Sciatic nerve (tissue), 2 donors: ENCODE measurements at places on chromosomes 4 and X. TPM values are rescaled to one million over a fixed set of nuclear protein-coding genes. Genes with fewer than 3 reads are reported as not detected.
A peak's percentile ranks its signal among the peaks of the same experiment; 100 is the strongest.

DNA sequence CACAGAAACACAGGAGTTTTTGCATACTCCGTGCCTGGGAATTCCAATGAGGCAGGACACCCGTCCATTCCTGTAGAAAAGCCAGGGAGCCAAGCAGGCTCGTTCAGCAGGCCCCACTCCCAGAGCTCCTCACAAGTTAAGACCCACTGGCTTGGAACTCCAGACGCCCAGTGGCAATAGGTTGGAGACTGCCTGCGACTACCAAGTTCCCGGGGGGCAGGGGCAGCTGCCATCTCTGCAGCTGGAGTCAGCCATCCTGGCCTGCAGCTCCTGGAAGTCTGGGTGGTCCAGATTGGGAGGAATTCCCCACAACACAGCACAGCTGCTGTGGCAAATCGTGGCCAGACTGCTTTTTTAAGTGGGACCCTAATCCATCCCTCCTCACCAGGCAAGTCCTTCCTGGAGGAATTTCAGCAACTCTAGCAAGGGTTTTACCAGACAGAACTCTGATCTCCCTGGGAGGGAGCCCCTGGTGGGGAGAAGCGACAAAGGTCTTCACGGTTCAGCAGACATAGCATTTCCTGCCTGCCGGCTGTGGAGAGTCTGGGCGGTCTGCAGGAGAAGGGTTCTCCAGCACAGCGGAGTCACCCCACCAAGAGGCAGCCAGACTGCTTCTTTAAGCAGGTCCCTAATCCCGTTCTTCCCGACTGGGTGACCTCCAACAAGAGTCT is 231.9 kb downstream of the STPG2 start:
- no peak for DNase-seq

DNA sequence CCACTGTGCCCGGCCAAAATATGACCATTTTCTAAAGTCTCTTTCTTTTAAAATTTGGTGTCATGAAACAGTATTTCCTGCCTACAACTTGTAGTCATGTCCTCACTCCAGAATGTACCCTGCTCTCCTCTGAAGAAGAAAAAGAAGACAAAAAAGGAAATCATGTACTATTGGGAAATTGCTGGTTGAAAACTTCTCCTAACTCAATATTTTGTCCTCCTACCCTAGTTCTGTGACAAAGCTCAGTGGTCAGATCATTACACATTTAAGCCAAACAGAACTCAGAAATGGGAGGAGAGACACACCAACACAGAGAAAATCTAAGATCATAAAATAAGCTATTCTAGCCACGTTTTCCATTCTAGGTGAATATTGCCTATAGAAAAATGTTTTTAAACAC is 127.7 kb downstream of the IRF2 start:
- DNase-seq: no peak

DNA sequence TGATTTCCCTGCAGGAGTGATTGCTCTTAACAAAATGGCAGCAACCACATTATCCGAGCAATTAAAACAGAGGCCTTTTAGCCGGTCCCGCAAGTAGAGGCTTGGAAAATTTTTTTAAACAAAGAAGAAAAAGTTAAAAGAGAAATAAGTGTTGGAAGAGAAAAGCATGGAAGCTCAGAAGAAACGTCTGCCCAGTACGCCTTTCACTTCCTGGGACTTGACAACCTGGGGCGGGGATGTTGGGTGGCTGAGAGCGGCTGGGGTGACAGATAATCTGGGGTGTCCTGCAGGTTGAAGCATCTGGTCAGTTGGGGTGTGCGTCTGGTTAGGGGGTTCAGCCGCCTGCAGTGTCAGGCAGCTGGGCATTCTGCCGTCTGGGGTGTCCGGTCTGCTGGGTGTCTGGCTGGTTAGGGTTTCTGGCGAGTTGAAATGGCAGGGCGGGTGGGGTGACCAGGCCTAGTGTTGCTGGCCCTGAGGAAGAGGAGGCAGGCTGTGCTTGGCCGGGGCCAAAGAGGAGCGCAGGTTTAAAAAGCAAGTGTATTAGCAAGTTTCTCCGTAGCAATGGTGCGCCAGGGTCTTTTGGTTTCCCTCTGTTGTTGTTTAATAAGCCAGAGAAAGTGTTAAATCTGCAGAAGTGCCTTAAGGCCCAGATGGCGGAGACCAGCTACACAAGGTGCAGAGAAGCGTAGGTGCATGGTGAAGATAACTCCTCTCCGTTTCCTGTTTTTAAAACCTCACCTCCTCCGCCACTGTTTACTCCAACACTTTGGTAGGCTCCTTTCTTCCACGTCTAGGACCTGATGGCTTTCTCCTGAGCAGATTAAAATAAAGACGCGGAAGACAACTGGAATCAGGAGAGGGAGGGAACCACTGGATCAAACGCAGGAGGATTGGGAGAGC is 5.6 kb downstream of the HAND2 start:
- DNase-seq: no peak

DNA sequence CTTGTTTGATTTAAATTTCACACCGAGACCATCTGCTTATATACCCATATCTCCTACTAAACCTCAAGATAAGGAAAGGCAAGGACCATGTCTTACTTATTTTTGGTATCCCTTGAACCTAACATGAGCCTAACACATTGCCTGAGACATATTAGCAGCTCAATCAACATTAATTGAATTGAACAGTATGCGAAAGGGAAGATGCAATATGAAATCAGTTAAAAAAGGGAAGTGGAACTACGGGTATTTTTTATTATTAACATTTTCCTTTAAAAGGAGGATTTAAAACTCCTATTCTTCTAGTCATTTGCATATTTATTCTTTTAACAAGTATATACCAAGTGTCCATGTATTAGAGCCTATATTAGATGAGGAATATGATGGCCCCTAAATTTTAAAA is 197.0 kb downstream of the CAMK2D start:
- no peak for DNase-seq

The SMPX gene
- not detected for total RNA-seq

The LUZP4 gene
- not detected for total RNA-seq

The USP17L13 gene
- total RNA-seq: not detected

DNA sequence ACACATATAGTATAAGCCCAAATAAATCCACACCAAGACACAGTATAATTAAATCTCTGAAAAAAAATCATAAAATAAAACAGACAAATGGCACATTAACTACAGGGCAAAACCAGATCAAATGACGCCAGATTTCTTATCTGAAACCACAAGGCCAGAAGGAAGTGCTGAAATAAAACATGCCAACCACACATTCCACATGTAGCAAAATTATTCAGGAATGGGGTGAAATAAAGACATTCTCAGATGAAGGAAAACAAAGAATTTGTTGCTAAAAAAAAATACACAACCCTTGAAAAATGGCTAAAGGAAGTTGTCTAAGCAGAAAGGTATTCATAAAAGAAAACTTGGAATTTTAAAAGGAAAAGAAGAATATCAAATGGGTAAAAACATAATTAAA is 4.5 kb upstream of the DCAF12L1 start:
- no peak for DNase-seq

- DNase-seq: no peak
Observed at GRCh38 chr4:189592890-189593289, 347.8 kb upstream of the FRG1 start.

- peak; percentile 73 for DNase-seq
Observed at GRCh38 chr4:15003401-15003890, 1.2 kb downstream of the CPEB2 start.

The SLC6A14 gene
- 0.18 TPM for total RNA-seq

- no peak for DNase-seq
Observed at GRCh38 chr4:172348426-172348825, 535.2 kb downstream of the GALNTL6 start.

The MYOZ2 gene
- total RNA-seq: 0.62 TPM

DNA sequence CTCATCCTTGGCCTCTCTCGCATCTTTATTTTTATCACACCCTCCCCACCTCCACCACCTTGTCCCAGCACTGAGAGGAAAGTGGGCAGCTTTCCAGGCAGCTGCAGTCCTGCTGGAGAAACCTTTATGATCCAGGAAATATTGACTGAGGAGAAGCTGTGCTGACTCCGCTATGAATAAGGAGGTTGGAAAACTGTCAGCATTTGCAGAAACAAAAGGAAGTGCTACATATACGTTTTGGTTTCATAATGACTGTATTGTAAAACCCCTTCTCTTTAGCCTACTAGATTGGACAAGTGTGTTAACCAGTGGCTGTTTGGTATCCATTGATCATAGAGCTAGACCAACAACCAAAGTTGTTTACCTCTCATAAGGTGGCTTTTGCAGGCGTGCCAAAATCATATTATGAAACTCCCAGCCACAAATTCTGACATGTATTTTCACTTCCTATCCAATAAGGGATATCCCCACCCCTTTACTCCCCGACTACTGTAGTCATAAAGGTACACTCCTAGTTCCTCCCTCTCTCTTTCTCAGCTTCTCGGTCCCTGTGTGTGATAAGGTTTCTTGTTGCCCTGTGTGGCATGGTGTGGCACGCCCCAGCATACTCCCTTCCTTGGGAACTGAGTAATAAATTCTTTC is 88.4 kb downstream of the GPR143 start:
- DNase-seq: no peak

GRCh38 chrX:4850312-4850711 is 1136.9 kb upstream of the PRKX start:
- no peak for DNase-seq

DNA sequence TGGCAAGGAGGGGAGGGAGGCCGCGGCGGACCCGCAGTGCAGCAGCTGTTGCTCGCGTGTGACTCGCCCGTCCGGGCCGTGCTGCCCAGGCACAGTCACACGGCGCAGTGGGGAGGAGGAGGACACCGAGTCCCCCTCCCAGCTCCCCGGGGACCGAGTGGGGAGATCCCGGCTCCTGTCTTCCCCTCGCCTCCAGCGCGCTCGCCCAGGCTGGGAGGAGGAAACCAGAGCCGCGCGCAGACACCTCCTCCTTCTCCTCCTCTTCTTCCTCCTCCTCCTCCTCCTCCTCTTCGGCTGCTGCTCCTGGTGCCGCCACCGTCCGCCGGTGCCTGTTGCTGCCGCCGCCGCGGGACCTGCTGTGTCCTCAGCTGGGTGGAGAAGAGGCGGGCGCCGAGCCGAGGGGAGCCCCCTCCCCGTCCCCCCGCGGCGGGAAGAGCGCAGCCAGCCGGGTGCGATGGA is at the start of gene TBC1D1:
Gene TBC1D1, plus strand, starts transcription at position 284 of the 459 bp plus-strand sequence. CDS start 11,012 bp downstream, outside the sequence.
- peak; percentile 70 for DNase-seq

The GAGE1 gene
- not detected for total RNA-seq

The HSFX2 gene
- total RNA-seq: 0.71 TPM

GRCh38 chr4:114780205-114780604 is 181.6 kb downstream of the UGT8 start:
- DNase-seq: no peak

GRCh38 chr4:151853034-151853433 is 92.2 kb upstream of the GATB start:
- DNase-seq: no peak

DNA sequence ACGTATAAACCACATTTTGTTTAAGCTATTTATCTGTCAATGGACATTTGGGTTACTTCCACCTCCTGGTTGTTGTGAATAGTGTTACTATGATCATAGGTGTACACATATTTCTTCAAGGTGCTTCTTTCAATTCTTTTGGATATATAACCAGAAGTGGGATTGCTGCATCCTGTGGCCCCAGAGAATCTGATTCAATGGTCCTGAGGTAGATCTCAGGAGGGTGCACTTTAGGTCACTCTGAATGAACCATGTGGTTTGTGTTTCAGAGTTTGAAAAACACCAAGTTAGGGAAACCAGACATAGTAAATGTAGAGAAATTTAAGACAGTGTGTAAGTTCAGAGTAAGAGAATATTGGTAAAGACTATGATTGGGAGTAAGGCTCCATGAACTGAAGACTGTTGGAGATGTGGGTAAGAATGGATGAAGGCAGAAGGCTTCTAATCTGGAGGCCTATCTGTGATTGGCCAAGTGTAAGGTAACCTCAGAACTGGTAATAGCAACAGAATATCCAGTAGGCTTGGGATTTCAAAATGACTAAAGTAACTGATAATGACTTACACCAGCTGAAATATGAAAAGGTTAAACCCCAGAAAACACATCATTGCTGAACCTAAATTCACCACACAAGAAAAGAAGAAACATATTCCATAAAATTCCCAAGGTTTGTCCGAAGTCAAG is 236.9 kb downstream of the CAMK2D start:
- DNase-seq: no peak

The FRMD7 gene
- not detected for total RNA-seq

- DNase-seq: no peak
Observed at GRCh38 chr4:9976781-9977180, 44.5 kb downstream of the SLC2A9 start.

DNA sequence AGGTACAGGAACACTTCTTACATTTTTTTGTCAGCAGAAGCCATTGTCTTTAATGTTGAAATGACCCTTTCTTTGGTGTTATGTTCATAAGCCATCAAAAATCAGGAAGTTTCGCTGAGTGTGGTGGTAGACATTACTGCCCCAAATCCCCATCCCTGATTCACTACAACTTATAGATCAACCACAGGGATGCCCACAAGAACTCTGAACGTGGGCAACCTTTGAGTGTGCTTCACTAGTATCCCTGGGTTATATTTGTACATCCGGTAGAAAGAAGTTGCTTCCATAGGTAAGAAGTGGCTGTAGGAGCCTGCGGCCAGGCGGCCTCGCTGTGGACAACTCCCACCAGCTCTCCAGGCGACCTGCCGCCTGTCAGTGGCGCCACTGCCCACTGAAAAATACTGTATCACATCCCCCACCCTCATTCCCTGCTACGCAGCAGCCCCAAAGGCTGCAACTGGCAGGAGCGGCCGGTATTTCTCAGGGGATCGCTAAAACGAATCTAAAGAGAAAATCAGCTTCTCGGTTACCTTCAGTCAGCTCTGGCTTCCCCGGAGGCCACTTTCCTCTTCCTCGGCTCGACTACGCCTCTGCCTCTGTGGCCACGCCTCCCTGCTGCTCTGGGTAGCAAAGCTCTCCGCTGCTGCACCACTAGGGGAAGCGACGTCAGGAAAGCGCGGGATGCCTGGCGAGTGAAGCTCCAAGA is 13.9 kb upstream of the ETDC start:
- DNase-seq: no peak

DNA sequence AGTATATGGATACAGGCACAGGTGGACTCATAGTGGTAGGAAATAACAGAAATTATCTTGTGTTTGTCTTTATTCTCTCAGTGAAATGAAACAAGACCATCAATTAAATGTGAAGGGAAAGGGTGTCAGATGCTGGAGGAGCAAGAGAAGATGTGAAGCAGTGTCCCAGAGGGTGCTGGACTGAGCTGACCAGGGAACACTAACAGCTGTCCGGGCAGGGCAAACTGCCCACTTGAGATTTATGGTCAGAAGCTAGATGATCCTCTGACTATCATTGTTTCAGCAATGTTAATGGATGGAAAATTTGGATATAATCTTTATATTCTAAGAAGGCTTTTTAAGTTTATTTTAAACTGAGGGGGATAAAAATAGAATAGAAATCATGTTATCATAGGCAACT is 267.2 kb upstream of the SLC7A11 start:
- no peak for DNase-seq

GRCh38 chr4:16725252-16725651 is 173.2 kb downstream of the LDB2 start:
- no peak for DNase-seq

DNA sequence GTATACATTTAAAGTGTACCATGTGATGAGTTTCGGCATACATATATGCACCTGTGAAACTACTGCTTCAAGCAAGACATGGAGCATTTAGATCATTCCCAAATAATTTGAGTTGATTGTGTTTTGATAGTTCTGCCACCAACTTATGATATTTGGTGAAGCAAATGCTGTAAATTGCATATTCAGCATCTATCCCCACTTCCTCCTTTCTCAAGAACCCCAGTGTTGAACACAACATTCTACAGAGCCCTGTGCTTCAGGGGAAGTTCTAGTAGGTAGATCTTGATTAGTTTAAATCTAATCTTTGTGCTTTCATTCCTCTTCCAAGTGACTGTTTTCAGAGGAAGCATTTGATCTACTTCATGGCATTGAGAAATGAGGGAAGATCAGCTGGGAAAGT is 5.4 kb upstream of the SHROOM3 start:
- DNase-seq: no peak

GRCh38 chr4:114986133-114986532 is 127.3 kb downstream of the NDST4 start:
- DNase-seq: no peak
